NCI-H2107 (cell line): ENCODE measurements at places on chromosomes 11 and 22.

- DNase-seq: no peak
Measured at GRCh38 chr22:33793475-33793874, 126.8 kb downstream of the LARGE1 start.

GRCh38 chr22:41799486-41800347, 762 bp upstream of the CCDC134 start:
- DNase-seq: no peak

DNA sequence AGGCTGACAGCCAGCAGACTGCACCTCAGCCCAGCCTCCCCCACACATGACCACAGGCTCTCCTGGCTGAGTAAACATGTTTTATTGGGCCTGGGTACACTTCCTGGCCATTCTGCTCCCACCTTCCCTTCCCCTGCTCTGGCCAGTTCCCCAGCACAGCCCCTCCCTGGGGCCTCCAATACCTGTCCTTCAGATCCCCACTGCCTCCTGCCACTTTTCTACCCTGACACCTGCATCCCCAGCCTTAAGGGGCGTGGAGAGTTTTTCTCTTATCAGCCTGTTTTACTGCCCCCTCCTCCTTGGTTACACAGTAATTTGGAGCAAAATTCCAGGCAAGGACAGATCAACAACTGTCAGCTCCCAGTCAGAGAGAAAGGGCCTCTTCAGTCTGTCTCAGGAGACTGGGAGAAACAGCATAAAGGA, at the start of gene ISX:
ISX (plus strand) TSS at position 363 of the 423 bp plus-strand sequence. CDS start 930 bp downstream, outside the sequence.
- no peak for DNase-seq

DNA sequence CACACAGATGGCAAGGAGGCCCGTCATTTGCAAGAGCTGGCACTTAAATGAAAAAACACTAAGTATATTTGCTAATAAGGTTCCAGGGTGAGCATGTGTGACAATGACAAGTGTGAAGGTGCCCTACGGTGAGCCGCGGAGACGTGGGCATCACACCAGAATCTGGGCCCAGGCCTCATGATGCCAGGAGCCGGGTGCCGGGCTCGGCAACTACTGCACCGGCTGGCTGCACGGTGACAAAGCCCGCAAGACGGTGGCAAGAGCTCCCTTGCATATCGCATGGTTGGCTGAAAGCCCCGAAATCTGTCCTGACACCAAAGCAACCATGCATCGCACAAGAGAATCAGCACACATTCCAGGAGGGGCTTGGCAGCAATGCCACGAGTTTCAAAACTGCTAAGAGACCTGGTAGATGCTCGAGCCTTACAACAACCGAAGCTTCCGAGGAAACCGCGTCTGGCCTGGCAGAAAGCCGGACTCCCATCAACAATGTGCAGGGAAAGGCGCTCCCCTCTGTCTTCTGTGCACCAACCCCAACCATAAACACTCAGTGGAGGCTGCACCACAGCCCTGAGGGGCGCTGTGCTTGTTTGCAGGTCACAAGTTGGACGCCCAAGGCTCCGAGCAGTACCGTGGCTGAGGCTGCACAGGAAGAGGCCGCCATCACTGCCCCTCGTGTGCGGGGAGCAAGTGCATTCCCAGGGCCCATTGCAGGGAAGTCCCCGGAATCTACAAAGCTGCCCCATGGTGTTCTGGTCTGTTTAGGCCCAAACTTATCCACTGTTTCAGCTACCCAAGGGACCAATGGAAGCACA, 339.7 kb downstream of the CTTN start:
- no peak for DNase-seq

GRCh38 chr11:10476342-10476741, 21.3 kb downstream of the AMPD3 start:
- no peak for DNase-seq

- no peak for DNase-seq
Measured at GRCh38 chr11:8386134-8386864, 122.6 kb upstream of the LMO1 start.

GRCh38 chr11:73965076-73965763, 14.4 kb downstream of the DNAJB13 start:
- no peak for DNase-seq

- no peak for DNase-seq
Measured at GRCh38 chr11:109619498-109619897, 197.5 kb downstream of the C11orf87 start.

DNA sequence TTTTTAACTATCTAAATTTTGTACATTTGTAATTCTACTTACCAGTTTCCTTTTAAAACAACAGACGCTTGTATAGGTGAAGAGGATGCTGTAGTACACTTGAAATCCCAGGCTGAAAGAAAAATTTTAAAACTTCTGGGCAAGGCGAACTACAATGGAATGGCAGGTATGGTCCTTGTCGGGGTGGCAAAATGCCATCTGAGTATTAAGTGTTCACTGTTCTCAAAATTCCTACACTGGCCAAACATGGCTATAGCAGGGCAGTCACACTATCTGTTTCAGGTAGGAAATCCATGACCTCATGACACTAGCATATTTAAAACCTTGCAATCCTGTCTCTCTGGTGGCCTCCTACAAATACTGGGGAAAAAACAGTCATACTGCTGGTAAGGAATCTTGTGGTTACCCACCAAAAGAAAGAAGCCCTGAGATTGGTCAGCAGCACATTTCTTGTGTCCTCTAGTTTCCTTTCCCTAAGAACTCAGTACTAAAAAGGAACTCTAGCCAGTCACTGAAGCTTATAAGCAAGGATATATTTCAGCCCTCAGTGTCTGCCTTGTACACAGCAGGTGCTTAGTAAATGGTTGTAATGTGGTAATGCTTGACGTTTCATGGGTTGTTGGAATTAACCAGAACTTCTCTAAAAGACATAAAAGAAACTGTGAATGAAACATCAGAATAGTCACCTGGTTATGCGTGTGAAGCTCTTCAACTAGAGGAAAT, 5.2 kb upstream of the ZC3H12C start:
- DNase-seq: no peak

GRCh38 chr22:47063071-47063509, 300.6 kb downstream of the TBC1D22A start:
- no peak for DNase-seq
